NCI-H1436 treated with DMSO at 0.1 percent for 48 hours (cell line): ENCODE measurements at places on chromosomes 5 and 9.

DNA sequence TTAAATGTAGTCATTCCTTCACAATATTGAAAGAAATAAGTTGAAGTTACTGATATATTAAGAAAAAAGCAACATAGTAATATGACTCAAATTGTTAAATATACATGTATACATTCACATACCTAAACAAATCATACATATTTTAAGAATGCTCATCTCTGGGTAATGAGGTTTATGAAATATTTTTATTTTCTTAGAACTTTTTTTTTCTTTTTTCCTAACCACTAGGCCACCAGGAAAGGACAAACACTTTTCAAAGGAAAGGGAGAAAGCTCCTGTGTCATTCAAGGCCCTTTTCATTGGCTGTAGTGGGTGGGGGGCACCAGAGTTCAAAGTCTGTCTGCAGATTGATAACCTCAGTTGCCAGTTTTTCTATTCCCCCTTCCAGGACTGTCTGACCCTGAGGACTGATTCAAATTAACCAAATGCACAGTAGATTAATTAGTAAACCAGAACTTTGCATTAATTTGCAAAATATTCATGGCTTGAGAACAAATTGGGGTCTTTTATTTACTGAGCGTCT lies 72.9 kb upstream of the NIPAL4 start:
- DNase-seq: no peak

- DNase-seq: no peak
Measured at GRCh38 chr5:150402901-150403342, 9.8 kb downstream of the CD74 start.

DNA sequence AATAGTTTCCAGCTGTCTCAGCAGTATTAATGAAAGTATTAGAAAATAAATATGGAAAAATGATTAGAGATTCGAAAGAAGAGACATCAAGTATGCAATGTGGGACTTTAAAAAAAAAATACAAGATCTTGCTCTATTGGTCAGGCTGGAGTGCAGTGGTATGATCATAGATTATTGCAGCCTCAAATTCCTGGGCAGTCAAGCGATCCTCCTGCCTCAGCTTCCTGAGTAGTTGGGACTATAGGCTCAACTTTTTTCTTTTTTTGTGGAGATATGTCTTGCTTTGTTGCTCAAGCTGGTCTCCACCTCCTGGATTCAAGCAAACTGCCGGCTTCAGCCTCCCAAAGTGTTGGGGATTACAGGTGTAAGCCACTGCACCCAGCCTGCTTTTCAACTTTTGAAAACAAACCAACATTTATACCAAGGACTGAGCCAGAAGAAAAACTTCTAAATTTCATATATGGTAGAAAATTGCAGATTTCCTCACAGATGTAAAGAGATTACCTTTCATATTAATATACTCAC lies 323.1 kb downstream of the ADGRV1 start:
- no peak for DNase-seq

GRCh38 chr5:137627293-137627692 lies 108.6 kb downstream of the KLHL3 start:
- DNase-seq: no peak

GRCh38 chr5:139473565-139473964 lies 2.8 kb downstream of the SMIM33 start:
- no peak for DNase-seq

- DNase-seq: peak; percentile 57
Measured at GRCh38 chr5:93621327-93621798, 38.3 kb downstream of the NR2F1 start.

GRCh38 chr5:73355108-73355507 lies 93.5 kb downstream of the FOXD1 start:
- no peak for DNase-seq

DNA sequence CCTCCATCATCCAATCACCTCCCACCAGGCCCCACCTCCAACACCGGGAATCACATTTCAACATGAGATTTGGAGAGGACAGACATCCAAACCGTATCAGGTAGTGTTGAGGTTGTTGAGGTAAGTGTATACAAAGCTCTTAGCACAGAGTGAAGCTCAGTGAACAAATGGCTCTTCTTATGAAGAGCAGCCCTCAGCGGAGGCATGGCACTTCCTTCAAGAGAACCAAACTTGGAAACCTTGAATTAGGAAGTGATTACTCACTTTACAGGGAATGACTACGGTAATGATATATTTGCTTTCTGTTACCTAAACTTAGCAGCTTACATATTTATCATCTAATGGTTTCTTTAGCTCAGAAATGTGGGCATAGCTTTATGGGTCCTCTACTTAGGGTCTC lies 92.8 kb downstream of the IQGAP2 start:
- no peak for DNase-seq

DNA sequence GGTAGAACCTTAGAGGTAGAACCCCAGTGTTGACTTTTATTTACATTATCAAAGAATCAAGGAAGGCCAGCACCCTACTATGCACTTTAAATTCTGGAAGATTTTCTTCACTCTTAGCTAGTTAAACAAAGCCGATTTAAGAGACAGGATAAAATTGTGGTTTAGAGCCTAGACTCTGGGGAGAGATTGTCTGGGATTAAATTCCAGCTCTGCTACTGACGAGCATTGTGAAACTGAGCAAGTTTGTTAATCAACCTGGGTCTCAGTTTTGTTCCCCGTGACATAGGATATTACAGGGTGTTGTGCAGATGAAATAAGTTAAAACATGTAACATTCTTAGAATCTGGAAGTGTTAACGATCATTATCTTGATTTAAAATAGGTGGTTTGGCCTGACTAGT lies 83.5 kb downstream of the FEM1C start:
- DNase-seq: no peak
